ENCODE measurements at places on chromosomes 5 and 9. TPM values are rescaled to one million over a fixed set of nuclear protein-coding genes. Genes with fewer than 3 reads are reported as not detected.

WDR70 gene
- total RNA-seq = 44.2 TPM

FBP2 gene
- total RNA-seq = 105 TPM

CCDC180 gene
- total RNA-seq = 7.4 TPM

SHOC1 gene
- total RNA-seq = not detected

DCP2 gene
- total RNA-seq = 43.0 TPM
